ENCODE measurements at places on chromosomes 12 and 14.

- peak; percentile 28 for DNase-seq
Observed at GRCh38 chr12:3202096-3202495, 124.9 kb downstream of the TSPAN9 start.

GRCh38 chr12:65492998-65493912, 214.8 kb downstream of the MSRB3 start:
- peak; percentile 64 for DNase-seq

GRCh38 chr14:70935135-70935534, 27.9 kb downstream of the PCNX1 start:
- DNase-seq: no peak

- DNase-seq: no peak
Observed at GRCh38 chr12:6626654-6627283, 9.0 kb downstream of the LPAR5 start.

- DNase-seq: no peak
Observed at GRCh38 chr12:109989380-109989779, 6.8 kb downstream of the GIT2 start.

- DNase-seq: no peak
Observed at GRCh38 chr12:89328151-89329030, 23.9 kb downstream of the DUSP6 start.

- DNase-seq: no peak
Observed at GRCh38 chr14:80933282-80933681, 8.3 kb downstream of the CEP128 start.

DNA sequence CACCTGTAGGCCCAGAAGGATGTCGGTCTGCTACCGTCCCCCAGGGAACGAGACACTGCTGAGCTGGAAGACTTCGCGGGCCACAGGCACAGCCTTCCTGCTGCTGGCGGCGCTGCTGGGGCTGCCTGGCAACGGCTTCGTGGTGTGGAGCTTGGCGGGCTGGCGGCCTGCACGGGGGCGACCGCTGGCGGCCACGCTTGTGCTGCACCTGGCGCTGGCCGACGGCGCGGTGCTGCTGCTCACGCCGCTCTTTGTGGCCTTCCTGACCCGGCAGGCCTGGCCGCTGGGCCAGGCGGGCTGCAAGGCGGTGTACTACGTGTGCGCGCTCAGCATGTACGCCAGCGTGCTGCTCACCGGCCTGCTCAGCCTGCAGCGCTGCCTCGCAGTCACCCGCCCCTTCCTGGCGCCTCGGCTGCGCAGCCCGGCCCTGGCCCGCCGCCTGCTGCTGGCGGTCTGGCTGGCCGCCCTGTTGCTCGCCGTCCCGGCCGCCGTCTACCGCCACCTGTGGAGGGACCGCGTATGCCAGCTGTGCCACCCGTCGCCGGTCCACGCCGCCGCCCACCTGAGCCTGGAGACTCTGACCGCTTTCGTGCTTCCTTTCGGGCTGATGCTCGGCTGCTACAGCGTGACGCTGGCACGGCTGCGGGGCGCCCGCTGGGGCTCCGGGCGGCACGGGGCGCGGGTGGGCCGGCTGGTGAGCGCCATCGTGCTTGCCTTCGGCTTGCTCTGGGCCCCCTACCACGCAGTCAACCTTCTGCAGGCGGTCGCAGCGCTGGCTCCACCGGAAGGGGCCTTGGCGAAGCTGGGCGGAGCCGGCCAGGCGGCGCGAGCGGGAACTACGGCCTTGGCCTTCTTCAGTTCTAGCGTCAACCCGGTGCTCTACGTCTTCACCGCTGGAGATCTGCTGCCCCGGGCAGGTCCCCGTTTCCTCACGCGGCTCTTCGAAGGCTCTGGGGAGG, at the start of gene LTB4R:
LTB4R (plus strand) TSS at position 857 of the 959 bp plus-strand sequence. CDS start 4,150 bp downstream, outside the sequence.
- peak; percentile 68 for DNase-seq

DNA sequence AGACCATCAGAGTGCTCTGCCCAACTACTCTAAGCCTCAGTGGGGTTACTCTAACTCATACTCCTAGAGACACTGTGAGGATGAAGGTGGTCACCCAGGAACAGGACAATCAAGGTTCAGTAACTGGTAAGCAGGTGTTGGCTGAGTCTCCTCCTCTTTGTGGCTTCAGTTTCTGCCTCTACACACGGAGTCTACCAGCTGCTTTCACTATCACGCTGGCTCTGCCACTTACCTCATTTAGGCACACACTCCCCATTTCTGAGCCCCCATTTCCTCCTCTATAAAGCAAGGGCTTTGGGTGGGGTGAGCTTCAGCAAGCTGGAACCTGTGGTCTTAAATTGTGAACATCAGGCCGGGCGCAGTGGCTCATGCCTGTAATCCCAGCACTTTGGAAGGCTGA, 7.3 kb upstream of the TCHP start:
- DNase-seq: no peak

DNA sequence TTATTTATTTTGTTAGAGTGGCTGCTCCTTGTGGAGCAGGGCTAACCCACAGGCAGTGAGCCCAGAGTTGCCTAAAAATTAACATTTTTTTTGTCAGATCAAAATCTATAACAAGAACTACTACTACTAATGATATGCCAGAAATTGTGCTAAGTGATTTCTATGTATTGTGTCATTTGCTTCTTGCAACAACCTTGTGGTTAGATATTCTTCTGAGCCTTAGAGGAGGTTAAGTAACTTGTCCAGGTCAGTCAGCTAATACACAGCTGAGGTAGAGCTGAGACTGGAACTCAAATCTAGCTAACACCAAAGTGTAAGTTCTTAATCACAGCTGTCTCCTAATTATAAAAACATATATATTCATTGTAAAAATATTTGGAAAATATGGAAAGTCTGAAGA, 29.8 kb downstream of the CFL2 start:
- peak; percentile 90 for DNase-seq

GRCh38 chr12:116346222-116346621, 68.7 kb upstream of the MED13L start:
- DNase-seq: peak; percentile 65

GRCh38 chr12:70260646-70261045, 17.4 kb downstream of the CNOT2 start:
- DNase-seq: no peak

DNA sequence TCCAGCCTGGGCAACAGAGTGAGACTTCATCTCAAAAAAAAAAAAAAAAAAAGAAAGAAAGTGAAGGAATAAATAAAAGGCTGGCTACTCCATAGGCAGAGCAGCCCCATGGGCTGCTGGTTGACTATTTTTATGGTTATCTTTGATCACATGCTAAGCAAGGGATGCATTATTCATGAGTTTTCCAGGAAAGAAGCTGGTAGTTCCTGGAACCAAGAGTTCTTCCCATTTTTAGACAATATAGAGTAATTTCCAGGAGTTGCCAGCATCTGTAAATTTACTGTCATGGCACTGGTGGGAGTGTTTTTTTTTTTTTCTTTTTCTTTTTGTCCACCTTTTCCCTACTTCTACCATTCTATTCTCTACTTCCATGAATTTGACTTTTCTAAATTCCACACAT, 24.2 kb downstream of the FGD4 start:
- no peak for DNase-seq

GRCh38 chr12:10853776-10854175, 4.5 kb upstream of the PRR4 start:
- DNase-seq: no peak

GRCh38 chr14:33451211-33451610, 499.7 kb downstream of the EGLN3 start:
- DNase-seq: no peak

DNA sequence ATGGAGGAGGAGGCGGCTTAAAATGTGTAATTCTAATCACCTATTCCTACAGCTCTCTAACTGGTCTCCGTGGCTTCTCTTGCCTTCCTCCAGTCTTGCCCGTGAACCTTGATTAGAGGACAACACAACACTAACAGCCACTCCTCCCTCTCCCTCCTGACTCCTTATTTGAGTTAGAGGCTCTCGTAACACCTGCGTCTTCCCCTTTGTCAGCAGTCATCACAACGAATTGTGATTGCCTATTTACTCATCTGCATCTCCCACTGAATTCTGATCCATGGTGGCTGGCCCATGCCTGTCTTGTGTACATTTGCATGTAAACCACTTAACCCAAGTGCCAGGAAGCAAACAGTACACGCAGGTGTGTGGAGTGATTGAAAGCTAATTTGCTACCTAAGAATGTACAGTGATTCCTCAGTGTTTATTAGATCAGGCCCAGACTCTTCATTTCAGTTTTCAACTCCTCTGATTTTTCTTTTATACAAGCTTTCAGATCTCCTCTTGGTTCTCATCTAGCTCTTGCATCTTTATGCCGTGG, 154.5 kb downstream of the MON2 start:
- no peak for DNase-seq

- DNase-seq: peak; percentile 63
Observed at GRCh38 chr12:87270919-87271318, 758.3 kb downstream of the C12orf50 start.

- DNase-seq: no peak
Observed at GRCh38 chr12:64671681-64672080, 61.4 kb downstream of the RASSF3 start.

DNA sequence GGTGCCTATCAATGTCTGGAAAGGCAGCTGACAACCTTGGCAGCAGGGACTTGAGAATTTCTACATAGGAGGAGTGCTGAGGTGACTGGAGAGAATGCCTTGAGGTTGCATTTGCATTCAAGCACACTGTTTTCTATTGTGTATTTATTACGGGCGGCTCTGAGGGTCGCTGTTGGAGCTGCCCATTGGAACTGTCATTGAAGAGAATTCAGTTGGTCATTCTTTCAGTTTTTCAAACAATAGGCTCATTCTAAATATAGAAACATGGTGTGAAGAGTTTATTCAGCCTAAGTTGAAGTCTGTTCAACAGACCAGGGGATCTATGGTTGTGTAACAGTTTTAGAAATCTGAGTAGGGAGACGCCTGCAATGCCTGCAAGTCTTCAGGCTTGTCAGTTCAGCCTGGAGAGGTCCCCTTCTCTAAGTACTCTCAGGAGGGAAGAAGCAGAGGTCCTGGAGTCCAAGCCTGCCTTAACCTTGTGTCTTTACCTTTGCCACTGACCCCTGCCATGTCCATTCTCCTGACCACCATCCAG, 9.8 kb upstream of the ABHD12B start:
- DNase-seq: peak; percentile 76

DNA sequence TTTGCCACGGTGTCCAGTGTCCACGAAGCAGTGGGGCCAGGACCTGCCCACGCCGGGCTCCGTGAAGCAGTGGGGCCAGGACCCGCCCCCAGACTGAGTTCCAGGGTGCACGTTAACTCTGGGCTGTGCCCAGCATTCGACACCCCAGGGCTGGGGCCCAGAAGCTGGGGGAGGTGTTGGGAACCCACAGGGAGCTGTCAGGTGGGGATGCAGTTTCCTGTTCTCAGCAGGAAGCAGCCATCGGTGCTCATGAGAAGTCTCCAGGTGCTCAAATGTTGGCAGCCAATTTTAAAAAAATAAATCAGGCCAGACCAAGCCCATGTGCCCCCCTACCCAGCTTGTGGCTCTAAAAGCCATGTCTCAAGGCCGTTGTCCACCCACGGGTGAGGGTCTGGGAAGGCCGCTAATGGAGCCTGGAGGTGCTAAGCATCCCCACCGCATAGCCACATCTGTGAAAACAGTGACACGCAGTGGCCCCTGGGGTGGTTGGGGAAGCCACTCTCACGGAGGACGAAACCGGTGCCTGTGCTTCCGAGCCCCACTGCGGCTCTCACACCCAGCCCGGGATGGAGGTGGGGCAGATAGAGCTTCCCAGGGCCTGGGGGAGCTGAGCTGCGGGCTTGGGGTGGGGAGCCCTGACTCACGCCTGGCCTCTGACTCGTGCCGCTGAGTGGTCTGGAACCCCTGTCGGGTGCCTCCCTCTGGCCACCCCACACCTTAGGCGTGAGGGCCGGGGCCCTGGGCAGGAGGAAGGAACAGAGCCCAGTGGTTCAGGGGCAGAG, 53.5 kb downstream of the FBRSL1 start:
- peak; percentile 12 for DNase-seq

DNA sequence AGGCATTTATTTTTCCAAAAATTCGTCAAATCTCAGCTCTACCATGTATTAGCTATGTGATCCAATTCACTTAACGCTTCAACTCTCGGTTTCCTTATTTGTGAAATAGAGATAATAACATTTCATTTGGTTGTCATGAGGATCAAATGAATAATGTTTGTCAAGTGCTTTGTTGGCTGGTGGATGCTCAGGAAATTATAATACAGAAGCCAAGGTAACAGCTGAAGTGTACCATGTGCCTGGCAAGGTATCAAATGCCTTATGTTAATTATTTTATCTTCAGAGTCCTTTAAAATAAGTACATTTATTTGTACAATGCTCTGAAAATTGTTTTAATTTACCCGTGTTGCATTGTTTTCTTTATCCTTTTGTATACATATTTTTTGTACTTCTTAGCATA, 6.1 kb upstream of the PRKCH start:
- DNase-seq: no peak

DNA sequence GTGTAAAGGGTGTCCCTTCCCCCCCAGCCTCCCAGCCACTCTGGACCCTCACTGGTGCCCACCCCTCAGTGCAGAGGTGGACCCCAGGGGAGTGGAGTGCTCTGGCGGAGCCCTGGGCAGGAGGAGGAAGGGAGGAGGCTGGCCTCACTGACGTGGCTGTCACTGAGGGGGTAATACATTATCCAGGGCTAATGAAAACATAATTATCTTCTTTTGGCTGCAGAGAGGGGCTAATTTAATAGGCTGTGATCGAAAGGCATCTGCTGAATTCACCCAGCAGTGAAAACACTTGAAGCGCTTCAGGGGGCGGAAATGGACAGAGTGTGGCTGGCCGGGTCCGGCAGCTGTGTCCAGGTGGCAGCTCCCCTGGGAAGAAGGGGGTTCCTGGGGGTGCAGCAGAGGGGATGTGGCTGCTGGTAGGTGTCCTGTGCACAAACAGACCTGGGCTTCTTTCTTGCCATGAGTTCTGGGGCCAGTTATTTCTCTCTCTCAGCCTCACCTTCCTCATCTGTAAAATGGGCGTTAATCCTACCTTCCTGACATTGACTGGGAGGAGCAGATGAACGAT, 3.7 kb upstream of the NOS1 start:
- DNase-seq: no peak

DNA sequence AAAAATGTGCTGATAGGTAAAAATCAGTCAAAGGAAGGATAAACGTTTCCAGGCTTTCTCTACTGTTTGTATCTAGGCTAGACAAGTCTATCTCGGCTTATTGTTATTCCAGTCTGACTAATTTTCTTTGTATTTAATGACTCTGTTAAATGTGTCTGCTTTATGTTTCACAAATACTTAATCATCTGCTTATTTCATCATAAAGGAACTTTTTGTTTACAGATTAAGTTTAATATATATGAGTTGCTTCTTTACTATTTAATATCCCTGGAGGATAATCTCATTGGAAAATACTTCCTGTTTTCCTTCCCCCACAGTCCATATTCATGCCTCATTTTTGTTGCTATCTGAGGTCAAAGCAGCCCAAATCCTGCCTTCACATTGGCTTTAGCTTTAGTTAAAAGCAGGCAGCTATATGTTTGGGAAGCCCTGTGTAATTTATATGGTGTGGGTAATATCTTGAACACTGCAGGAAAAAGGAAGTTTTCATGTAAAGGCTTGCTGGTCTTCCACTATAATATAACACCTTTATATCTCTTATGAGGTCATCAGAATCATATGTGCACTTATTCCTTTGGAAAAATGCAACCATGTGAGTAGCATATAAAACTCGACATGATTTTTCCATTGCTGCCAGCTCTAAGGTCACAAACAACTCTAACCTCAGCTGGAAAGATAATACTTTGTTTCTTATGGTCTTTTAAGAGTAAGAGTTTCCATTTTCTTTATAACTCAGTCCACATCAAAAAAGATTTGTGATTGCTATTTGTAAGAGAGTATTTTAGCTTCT, 76.8 kb downstream of the ALX1 start:
- DNase-seq: peak; percentile 17
